ENCODE measurements at places on chromosomes 1 and 21.

GRCh38 chr1:51305371-51305823 is 25.0 kb downstream of the TTC39A start:
- DNase-seq = no peak

GRCh38 chr1:84995484-84996334 is 1.2 kb downstream of the MCOLN2 start:
- no peak for DNase-seq

DNA sequence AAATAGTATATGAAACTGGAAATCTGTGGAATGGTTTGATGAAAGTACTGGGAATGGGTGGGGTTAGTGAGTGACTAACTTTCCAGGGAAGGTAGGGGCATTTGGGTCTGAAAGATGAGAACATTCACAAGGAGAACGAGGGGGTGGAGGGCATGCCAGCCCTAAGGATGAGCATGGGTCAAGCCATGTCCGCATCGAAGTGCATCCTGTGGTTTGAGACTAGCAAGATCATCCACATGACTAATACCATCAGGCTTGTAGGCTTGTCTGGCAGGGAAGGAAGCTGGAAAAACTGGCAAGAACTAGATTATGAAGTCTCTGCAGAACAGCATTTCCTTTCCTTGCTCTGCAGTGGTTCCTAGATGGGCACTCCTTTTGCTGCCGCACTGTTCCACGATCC is 70.4 kb upstream of the UBE2U start:
- DNase-seq = no peak

GRCh38 chr1:222275729-222276465 is 272.0 kb downstream of the HHIPL2 start:
- DNase-seq = no peak

GRCh38 chr1:180253585-180254495 is 23.8 kb downstream of the LHX4 start:
- DNase-seq = no peak

DNA sequence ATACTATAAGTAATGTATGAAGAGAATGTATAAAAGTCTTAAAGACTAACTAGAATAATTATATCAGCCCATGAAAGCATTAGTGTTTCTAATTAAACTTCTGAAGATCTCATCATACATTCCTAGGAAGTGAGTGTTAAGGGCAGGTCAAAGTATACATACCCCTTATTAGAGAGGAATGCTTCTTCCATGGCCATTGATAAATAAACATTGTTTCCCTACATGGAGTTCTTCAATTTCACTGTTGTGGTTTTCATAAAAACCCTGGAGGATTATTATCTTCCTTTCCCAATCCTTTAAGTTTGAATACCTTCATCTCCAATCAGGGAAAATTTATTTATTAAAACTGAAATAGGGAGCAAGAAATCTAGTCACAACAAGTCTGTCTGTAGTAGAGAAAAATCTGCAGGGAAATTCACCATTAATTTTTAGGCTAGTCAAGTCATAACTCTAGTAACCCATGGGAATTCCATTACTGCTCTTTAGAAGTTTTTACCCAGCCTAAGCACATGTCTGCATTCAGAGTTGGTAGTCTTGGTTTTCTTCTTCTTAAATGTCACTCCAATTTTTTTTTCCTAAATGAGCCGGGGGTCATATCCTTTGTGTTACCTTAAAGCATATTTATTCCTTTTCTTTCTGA is 147.0 kb downstream of the TNFSF18 start:
- no peak for DNase-seq

GRCh38 chr1:55735106-55735505 is 519.9 kb upstream of the USP24 start:
- no peak for DNase-seq

DNA sequence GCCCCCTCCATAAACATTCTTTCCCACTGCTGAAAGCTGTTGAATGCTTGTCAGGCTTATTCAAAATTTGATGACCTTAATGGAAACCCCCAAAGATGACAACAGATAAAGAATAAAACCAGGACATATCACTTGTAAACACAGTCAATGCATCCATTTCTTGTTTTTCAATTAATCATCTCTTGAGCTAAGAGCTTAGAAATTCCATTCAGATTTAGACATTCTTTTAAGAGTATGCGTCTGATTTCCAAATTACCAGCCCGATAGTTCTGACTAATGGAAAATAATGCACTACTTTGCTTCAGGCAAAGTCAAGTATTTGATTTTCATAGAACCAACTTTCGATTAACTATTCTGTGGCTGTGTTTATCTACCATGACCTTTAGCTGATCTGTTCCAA is 100.6 kb upstream of the RUNX1 start:
- no peak for DNase-seq

- DNase-seq = no peak
Measured at GRCh38 chr1:67791261-67791660, 42.0 kb downstream of the GNG12 start.

DNA sequence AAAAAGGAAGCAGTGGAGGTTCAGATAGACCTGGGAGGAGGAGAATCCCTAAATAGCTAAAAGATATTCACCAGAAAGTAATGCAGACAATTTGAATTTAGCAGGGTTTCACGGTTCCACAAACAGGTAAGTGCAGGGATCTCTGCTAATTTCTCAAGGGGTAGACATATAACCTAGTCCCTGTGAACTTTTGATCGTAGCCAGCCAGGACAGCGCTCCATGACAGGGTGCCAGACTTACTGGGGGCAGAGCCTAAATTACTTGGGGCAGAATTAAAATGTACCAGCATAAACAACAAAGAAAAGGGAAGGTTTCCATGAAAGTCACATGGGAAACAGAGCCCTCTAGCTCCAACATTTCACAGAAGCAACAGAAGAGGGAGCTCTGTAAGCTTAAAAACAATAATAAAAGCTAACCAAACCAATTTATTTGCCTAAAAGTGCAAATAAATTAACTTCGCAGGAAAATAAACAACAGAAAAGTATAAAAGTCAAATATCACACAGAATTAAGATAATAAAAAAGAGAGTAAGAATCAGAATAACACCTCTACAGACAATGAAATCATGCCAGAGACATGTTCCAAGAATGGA is 198.3 kb downstream of the DUSP10 start:
- no peak for DNase-seq

DNA sequence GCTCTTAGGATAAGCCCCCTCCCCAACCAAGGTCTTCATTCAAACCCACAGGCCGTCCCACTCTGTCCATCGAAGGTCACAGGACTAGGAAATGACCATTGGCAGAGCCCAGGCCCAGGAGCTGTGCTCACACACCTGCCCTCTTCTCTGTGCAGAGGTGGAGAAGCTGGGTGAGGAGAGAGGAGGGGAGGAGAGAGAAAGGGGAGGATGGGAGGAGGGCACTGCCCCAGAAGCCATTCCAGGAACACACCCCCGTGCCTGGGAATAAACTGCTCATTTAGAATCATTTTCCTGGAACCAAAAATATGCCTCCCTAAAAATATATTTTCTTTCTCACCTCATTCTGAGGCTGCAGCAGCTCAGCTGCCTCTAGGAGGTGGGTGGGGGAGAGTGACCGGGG is 6.4 kb upstream of the SDC3 start:
- DNase-seq = no peak

Data from activated T-cell treated with anti-CD3 and anti-CD28 coated beads, Interleukin-2, amount 50 U/mL, for 72 hours (primary cell).